ENCODE measurements at places on chromosomes 7 and 10. TPM values are rescaled to one million over a fixed set of nuclear protein-coding genes. Genes with fewer than 3 reads are reported as not detected.

Gene WIPF3
- 2.4 TPM for polyA plus RNA-seq

Gene VWC2
- 0.67 TPM for polyA plus RNA-seq

Gene LIPJ
- not detected for polyA plus RNA-seq

Gene COPS6
- 204 TPM for polyA plus RNA-seq

Gene NEURL1
- 0.63 TPM for polyA plus RNA-seq

Gene TAS2R41
- polyA plus RNA-seq, result not detected
